ENCODE measurements at places on chromosomes 16 and 17. TPM values are rescaled to one million over a fixed set of nuclear protein-coding genes. Genes with fewer than 3 reads are reported as not detected.

DNA sequence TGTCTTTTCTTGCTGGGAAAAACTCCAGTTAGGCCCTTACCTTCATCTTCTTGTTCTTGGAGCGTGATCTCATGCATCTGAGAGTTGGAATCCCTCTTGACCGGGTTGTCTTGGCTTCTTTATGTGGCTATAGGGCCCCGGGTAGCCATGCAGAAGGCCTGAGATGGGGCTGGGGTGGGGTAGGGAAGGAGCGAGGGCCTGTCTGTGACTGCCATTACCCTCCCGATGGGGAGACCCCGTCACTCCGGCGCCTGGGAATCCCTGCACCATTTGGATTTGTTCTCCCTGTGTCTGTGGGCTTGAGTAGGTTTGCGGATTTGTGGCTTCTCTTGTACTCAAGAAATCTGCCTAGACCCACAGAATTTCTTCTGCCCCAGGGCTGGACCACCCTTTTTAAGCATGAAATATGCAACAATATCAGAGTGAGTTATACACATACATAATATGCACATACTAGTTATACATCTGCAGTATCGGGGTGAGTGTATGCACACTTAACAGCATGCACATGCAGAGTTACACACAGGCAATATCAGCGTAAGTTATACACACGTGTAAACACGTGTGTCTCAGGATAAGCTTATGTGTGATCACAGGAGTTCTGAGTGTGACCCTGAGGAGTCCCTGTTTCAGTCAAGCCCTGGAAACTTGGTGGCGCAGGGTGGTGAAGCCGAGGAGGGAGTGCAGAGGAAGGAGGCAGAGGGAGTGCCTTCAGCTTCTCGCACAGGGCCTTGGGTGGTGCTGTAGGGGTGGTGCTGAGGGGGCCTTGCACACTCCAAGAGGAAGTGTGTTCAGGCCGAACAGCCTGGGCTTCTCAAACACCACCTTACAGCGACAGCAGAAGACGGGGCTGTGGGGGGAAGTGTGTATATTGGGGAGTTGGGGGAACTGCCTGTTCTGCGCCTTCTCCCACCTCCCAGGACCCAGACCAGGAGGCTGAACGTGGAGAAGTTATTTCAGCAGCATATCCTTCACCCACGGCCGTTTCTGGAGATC is 18.5 kb downstream of the CCDC42 start:
- H3K4me3 ChIP-seq = no peak overlapping the region
- no peaks in the 10 kb centered on the region for H3K36me3 ChIP-seq
- H3K27ac ChIP-seq = no peak overlapping the region
- DNase-seq = no peak
- H3K4me1 ChIP-seq = no peaks in the 10 kb centered on the region
- no peaks in the 10 kb centered on the region for H3K27me3 ChIP-seq

DNA sequence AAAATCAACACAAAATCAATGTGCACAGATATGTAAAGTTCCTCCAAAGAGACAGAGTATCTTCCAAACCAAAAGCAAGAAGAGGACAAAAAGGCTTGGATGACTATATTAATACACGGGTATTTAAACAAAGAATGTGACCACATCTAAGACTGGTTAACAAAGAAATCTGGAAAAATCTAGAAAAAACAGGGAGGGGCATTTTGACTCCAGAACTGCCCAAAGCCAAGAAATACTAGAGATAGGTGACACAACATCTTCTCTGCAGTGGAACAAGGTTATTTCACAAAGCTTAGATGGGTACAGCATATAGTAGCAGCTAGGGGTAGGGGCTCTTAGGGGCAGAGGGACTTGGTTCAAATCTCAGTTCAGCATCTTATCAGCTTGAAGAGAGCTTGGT is 10.3 kb downstream of the RFFL start:
- H3K4me3 ChIP-seq = no peak overlapping the region
- H3K27me3 ChIP-seq = no peaks in the 10 kb centered on the region
- no peaks in the 10 kb centered on the region for H3K36me3 ChIP-seq
- H3K4me1 ChIP-seq = peaks cover 4% of the 10 kb centered on the region
- no peak overlapping the region for H3K27ac ChIP-seq

- peaks cover 22% of the 10 kb centered on the region for H3K4me1 ChIP-seq
- no peaks in the 10 kb centered on the region for H3K27me3 ChIP-seq
- no peaks in the 10 kb centered on the region for H3K36me3 ChIP-seq
- H3K27ac ChIP-seq = no peak overlapping the region
- H3K4me3 ChIP-seq = no peak overlapping the region
- no peak for DNase-seq
Observed at GRCh38 chr16:81520560-81521135, 76.0 kb downstream of the CMIP start.

DNA sequence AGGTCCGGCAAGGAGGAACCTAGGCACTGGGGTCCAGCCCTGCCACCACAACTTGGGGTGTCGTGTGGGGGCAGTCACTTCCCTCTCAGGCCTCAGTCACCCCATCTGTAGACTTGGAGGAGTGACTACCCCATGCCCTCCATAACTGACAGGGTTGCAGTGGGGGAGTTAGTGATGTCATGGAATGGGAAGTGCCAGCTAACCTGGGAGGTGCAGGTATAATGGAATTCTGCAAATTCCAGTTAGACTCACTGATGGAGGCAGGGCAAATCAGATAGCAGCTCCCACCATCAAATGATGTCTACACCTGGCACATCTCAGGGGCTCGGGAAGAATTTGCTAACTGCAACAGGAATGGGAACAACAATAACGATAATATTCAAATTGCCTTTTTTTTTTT is 72.9 kb downstream of the CNGB1 start:
- no peaks in the 10 kb centered on the region for H3K36me3 ChIP-seq
- H3K27me3 ChIP-seq = no peaks in the 10 kb centered on the region
- no peak overlapping the region for H3K27ac ChIP-seq
- H3K4me3 ChIP-seq = no peak overlapping the region
- no peak for DNase-seq
- H3K4me1 ChIP-seq = peaks cover 5% of the 10 kb centered on the region

DNA sequence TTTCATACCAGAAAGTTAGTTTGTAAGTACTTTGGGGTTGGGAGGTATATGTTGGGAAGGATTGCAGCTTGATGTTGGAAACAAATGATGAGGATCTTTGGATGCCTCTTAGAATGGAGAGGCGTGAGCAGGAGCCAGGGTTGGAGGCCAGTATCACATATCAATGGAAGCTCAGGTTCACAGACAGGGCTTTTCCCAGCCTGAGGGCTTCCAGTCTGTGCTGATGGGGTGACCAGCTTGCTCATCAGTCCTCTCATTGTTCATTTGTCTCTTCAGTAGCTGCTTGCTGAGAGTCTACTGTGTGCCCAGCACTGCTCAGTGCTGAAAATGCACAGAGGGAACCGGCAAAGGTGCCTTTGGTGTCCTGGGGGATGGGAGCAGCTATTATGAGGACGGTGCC is 5.8 kb downstream of the DNAAF1 start:
- H3K27ac ChIP-seq = no peak overlapping the region
- no peak for DNase-seq
- no peak overlapping the region for H3K4me3 ChIP-seq
- H3K27me3 ChIP-seq = no peaks in the 10 kb centered on the region

GRCh38 chr16:86881861-86882273 is 303.5 kb downstream of the FOXL1 start:
- H3K27ac ChIP-seq = no peak overlapping the region
- no peak overlapping the region for H3K4me3 ChIP-seq
- no peak for DNase-seq
- H3K4me1 ChIP-seq = no peaks in the 10 kb centered on the region
- no peaks in the 10 kb centered on the region for H3K36me3 ChIP-seq
- peaks cover 14% of the 10 kb centered on the region for H3K27me3 ChIP-seq

GRCh38 chr17:5785867-5786509 is 201.7 kb upstream of the NLRP1 start:
- H3K4me1 ChIP-seq = no peaks in the 10 kb centered on the region
- no peak overlapping the region for H3K27ac ChIP-seq
- H3K36me3 ChIP-seq = no peaks in the 10 kb centered on the region
- no peak for DNase-seq

DNA sequence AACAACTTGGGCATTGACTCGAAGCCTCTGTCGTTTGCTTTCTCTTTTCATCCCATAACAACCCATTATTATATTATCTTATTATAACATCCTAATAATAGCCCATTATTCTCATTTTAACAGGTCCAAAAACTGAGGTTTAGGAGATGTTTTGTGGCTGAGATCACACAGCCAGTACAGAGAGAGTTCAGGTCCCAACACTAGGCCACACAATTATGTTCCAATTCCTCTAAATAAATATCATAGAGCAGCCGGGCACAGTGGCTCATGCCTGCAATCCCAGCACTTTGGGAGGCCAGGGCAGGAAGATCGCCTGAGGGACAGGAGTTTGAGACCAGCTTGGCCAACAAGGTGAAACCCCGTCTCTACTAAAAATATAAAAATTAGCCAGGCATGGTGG is 40.3 kb upstream of the KIFC3 start:
- no peaks in the 10 kb centered on the region for H3K4me1 ChIP-seq
- H3K4me3 ChIP-seq = no peak overlapping the region
- no peak for DNase-seq
- H3K27ac ChIP-seq = no peak overlapping the region

- H3K4me3 ChIP-seq = no peak overlapping the region
- H3K27me3 ChIP-seq = no peaks in the 10 kb centered on the region
- peak overlapping the region; percentile 32 for H3K27ac ChIP-seq
- peaks cover 50% of the 10 kb centered on the region for H3K36me3 ChIP-seq
- DNase-seq = peak; percentile 33
Observed at GRCh38 chr16:11734025-11734652, 8.5 kb downstream of the TXNDC11 start.

Gene P2RX5
- 1.8 TPM for total RNA-seq
